ENCODE measurements at places on chromosomes 6 and 20.

GRCh38 chr6:3805448-3806123 is 43.6 kb upstream of the FAM50B start:
- DNase-seq, result no peak

- DNase-seq, result no peak
Measured at GRCh38 chr6:121652726-121653623, 217.5 kb downstream of the GJA1 start.

- DNase-seq, result no peak
Measured at GRCh38 chr20:54456423-54456822, 19.0 kb upstream of the DOK5 start.

- DNase-seq, result no peak
Measured at GRCh38 chr20:1832634-1833033, 62.6 kb upstream of the SIRPA start.

GRCh38 chr6:45148278-45148677 is 179.9 kb upstream of the RUNX2 start:
- no peak for DNase-seq

GRCh38 chr20:44080064-44080463 is 106.9 kb downstream of the JPH2 start:
- no peak for DNase-seq

Measured in cortex of kidney (tissue), 1 donor.